ENCODE measurements at places on chromosomes 1 and 21. TPM values are rescaled to one million over a fixed set of nuclear protein-coding genes. Genes with fewer than 3 reads are reported as not detected.

Gene RCC1
- 134 TPM for total RNA-seq

Gene CADM3
- total RNA-seq: not detected

Gene PTGFR
- not detected for total RNA-seq

Gene SLC44A3
- total RNA-seq: 11.0 TPM

Gene GPATCH4
- 17.6 TPM for total RNA-seq

Gene C1QC
- total RNA-seq: not detected

Gene TMEM200B
- 1.1 TPM for total RNA-seq

DNA sequence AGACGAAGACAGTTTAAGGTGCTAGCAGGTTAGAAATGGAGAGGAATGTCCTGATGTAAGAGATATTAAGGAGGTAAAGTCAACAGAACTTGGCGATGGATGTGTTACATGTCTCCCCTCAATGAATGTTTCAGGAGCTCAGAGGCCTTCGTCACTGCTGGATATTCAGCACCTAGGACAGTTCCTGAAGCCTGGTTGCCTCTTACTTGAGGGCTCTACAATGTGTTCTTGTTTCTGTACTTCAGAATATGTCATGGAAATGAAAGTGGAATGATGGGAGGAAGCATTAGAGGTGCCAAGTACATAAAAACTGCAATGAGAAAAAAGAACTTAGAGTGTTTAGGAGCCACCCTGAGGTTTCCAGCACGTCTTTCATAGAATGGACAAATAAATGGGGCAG lies 17.7 kb downstream of the TNR start:
- no peak overlapping the region for H3K4me3 ChIP-seq
- H3K27ac ChIP-seq: no peak overlapping the region
- no peak for DNase-seq
- no peaks in the 10 kb centered on the region for H3K27me3 ChIP-seq
- H3K4me1 ChIP-seq: no peaks in the 10 kb centered on the region
- H3K36me3 ChIP-seq: no peaks in the 10 kb centered on the region

DNA sequence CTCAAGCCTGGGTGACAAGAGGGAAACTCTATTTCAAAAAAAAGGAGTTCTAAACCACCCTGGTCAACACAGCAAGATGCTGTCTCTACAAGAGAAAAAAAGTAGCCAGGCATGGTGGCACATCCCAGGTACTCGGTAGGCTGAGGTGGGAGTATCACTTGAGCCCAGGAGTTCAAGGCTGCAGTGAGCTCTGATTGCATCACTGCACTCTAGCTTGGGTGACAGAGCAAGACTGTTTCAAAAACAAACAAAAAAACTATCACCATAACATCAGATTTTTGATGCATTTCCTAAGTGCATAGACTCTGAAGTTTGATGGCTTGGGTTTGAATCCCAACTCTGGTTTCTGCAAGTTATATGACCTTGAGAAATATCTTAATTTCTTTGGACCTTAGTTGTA lies 9.6 kb downstream of the ELOA start:
- H3K4me1 ChIP-seq: no peaks in the 10 kb centered on the region
- H3K27me3 ChIP-seq: no peaks in the 10 kb centered on the region
- DNase-seq: no peak
- H3K27ac ChIP-seq: no peak overlapping the region
- peaks cover 14% of the 10 kb centered on the region for H3K36me3 ChIP-seq

DNA sequence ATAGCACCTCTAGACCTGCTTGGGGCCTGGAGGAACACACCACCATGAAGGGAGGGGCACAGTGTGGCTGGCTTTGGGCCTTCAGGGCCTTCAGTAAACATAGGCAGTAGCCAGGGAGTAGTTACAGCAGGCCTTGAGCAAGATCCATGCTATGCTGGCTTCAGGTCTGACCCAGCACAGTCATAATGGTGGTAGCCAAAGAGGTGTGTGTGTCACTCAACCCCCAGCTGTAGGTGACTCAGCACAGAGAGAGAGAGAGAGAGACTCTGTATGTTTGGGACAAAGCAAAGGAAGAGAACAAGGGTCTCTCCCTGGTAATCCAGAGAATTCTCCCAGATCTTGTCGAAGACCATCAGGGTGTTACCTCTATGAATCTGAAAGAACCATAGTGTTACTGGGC lies 250.5 kb upstream of the PKN2 start:
- no peaks in the 10 kb centered on the region for H3K4me1 ChIP-seq
- H3K36me3 ChIP-seq: no peaks in the 10 kb centered on the region
- peak; percentile 41 for DNase-seq
- H3K27ac ChIP-seq: no peak overlapping the region
- H3K27me3 ChIP-seq: no peaks in the 10 kb centered on the region

DNA sequence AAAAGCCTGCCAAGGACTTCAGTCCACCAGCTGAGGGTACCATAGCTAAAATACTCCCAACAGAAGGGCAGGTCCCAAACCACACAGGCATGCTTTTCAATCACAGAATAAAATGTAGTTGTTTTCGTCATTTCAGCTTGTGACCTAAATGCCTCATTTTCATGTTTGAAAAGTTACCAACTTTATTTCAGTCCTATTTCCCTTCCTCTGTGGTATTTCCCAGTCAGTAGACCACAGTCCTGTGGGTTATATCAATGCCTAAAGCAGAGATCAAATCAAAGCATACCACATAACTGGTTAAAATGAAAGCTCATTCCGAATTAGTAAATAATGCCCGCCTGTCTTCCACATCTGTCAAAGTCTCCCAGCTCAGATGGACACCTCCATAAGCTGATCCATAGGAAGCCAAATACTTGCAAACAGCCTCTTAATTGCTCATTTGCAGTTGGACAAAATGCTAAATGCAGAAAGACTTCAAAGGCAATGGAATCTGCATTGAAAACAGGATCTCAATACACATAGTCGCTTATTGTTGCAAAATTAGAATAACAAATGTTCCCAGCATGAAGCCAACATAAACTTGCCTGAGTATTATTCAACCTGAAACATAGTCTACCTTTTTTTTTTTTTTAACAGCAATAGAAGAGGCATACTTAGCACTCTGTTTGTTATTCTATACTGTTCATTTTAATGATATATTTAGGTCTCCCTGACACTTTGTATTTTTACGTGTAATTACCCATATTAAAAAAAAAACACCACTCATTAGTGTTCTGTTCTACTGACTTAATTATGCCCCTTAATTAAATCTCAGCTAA lies 53.9 kb downstream of the NR5A2 start:
- H3K27me3 ChIP-seq: no peaks in the 10 kb centered on the region
- no peaks in the 10 kb centered on the region for H3K36me3 ChIP-seq
- no peak for DNase-seq
- peaks cover 8% of the 10 kb centered on the region for H3K4me1 ChIP-seq
- no peak overlapping the region for H3K27ac ChIP-seq

DNA sequence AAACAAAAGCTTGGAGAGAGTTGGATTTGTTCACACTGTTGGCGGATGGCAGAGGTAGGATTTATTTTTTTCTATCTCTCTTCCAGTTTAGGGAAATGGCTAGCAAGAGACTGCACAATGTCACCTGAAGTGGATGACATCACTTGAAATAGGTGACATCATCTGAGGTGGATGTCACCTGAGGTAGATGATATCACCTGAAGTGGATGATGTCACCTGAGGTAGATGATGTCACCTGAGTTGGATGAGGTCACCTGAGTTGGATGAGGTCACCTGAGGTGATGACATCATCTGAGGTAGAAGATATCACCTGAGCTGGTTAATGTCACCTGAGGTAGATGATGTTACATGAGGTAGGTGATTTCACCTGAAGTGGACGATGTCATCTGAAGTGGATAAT lies 413.4 kb downstream of the DSCAM start:
- no peaks in the 10 kb centered on the region for H3K4me1 ChIP-seq
- no peaks in the 10 kb centered on the region for H3K36me3 ChIP-seq
- H3K27ac ChIP-seq: no peak overlapping the region
- no peak for DNase-seq
- no peak overlapping the region for H3K4me3 ChIP-seq
- H3K27me3 ChIP-seq: no peaks in the 10 kb centered on the region

DNA sequence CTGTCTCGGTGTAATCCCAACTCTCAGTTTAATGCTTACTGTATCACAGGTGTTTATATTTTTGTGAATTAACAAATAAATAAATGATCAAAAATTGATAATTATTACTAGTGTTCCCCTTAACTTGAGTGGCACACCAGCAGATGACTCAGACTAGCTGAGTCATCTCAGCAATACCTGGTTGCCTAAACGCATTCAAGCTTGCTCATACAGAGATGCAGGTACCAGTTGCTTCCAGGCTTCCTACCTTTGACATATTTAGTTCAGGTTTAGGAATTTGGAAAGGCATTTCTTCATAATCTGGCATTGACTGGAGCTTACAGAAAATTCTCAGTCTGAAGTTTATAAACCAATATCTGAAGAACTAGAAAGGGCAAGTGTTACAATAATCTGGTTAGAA lies 78.9 kb upstream of the LMO4 start:
- H3K4me3 ChIP-seq: no peak overlapping the region
- H3K36me3 ChIP-seq: no peaks in the 10 kb centered on the region
- no peaks in the 10 kb centered on the region for H3K27me3 ChIP-seq

DNA sequence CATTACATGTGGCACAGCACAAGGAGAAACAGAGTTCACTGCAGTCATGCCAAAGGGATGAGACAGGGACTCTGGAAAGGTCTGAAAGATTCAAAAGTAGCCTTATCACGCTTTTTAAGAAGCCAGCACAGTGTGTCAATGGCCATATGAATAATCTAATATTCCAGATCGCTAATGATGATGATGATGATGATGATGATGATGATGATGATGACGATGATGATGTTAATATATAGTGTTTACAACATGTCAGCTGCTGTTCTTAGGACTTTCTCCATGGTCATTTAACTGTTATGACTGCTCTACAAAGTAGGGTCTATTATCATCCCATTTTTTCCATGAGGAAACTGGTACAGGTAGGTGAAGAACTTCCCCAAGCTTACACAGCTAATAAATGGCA lies 64.4 kb downstream of the NTMT2 start:
- no peak overlapping the region for H3K4me3 ChIP-seq
- no peak for DNase-seq
- H3K27ac ChIP-seq: no peak overlapping the region
- H3K36me3 ChIP-seq: no peaks in the 10 kb centered on the region
- H3K27me3 ChIP-seq: 0 out of 2 replicates have a peak, but pooled peaks cover 17% of the 10 kb centered on the region
- H3K4me1 ChIP-seq: no peaks in the 10 kb centered on the region

DNA sequence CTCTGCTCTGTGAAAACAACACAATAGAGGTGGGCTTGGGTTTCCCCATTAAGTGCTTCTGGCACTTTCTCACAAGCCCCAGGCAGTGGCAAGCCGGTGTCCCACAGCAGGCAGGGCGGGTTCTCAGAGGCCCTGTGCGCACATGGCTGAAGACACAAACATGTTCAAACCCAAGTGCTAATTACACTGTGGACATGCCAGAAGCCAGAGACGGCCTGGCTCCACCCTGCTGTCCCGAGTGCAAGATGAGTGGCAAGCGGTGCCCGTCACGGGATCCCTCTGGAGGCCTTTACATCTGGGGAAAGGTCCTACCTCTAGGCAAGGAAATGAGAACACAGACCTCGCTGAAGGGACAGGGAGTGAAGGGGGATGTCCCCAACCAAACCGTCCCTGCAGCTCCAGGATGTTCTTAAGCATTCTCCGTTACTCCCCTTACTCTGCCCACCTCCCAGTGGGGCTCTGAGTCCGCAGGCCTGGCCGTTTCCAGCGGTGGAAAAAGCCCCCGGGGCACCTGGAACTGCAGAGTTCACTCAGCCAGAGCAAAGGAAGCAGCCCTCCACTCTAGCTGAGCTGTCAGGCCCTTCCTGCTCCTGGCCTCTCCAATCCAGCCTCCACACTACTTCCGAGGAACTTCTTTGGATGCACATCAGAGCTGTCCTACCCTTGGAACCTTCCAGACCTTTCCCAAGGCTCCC lies 57.4 kb downstream of the SLC66A1 start:
- no peak for DNase-seq
- no peaks in the 10 kb centered on the region for H3K36me3 ChIP-seq
- H3K27me3 ChIP-seq: no peaks in the 10 kb centered on the region
- H3K4me3 ChIP-seq: no peak overlapping the region
- H3K27ac ChIP-seq: no peak overlapping the region

DNA sequence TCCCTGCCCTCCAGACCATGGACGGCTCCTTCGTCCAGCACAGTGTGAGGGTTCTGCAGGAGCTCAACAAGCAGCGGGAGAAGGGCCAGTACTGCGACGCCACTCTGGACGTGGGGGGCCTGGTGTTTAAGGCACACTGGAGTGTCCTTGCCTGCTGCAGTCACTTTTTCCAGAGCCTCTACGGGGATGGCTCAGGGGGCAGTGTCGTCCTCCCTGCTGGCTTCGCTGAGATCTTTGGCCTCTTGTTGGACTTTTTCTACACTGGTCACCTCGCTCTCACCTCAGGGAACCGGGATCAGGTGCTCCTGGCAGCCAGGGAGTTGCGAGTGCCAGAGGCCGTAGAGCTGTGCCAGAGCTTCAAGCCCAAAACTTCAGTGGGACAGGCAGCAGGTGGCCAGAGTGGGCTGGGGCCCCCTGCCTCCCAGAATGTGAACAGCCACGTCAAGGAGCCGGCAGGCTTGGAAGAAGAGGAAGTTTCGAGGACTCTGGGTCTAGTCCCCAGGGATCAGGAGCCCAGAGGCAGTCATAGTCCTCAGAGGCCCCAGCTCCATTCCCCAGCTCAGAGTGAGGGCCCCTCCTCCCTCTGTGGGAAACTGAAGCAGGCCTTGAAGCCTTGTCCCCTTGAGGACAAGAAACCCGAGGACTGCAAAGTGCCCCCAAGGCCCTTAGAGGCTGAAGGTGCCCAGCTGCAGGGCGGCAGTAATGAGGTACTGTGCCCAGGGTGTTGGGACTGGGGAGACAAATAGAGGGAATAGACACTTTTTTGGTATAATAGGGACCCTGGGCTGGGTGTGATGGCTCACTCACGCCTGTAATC lies 1.0 kb downstream of the ZBTB48 start:
- peaks cover 8% of the 10 kb centered on the region for H3K4me1 ChIP-seq
- peak overlapping the region; percentile 78 for H3K4me3 ChIP-seq

DNA sequence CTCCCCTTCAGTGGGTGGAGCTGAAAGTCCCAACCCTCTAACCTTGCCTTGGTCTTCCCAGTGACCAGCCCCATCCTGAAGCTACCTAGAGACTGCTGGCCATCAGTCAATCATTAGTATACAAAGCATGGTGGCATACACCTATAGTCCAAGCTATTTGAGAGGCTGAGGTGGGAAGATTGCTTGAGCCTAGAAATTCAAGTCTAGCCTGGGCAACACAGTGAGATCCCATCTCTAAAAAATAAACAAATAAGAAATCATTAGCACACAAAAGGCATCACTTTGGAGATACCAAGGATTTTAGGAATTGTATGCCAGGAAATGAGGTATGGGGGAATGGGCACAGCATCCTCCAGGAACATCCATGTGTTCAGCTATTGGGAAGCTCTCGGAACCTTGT lies 4.4 kb upstream of the IFI6 start:
- H3K27me3 ChIP-seq: no peaks in the 10 kb centered on the region
- H3K27ac ChIP-seq: no peak overlapping the region
- no peaks in the 10 kb centered on the region for H3K36me3 ChIP-seq
- DNase-seq: no peak

DNA sequence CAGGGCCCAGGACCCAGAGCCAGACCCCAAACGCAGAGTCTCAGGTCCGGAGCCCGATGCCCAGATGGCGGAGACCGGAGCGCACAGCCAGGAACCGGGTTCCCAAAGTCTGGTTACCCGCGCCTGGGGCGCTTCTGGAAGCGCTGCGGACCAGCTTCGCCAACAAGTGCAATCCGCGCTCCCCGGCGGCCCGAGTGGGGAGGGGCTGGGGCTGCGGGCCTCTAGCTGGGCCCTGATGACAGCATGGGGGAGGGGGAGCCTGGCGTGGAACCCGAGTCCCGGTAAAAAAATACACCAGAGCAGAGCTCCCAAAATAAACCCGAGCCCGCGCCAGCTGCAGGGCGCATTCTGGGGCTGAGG lies 494 bp downstream of the NT5C1A start:
- no peak overlapping the region for H3K27ac ChIP-seq
- H3K4me1 ChIP-seq: peaks cover 2% of the 10 kb centered on the region
- H3K27me3 ChIP-seq: peaks cover 31% of the 10 kb centered on the region
- no peak overlapping the region for H3K4me3 ChIP-seq
- H3K36me3 ChIP-seq: no peaks in the 10 kb centered on the region

Measured in PC-9 (cell line).